ENCODE measurements at places on chromosomes 4 and X.

DNA sequence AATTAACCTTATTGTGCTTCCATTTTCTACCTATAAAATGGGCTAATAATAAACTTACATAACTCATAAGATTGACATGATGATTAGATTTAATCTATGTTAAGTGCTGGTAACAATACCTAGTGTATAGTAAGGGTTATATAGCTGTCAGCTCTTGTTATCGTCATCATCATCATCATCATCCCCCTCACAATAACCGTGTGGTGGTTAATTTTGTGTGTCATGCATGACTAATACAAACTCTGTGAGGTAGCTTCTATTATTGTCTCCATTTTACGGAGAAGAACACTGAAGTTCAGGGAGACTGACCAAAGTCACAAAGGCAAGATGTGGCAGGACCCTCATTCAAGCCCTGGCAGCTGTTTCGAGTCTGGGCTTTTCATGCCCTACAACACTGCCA lies 211.3 kb downstream of the PALLD start:
- no peak for DNase-seq

DNA sequence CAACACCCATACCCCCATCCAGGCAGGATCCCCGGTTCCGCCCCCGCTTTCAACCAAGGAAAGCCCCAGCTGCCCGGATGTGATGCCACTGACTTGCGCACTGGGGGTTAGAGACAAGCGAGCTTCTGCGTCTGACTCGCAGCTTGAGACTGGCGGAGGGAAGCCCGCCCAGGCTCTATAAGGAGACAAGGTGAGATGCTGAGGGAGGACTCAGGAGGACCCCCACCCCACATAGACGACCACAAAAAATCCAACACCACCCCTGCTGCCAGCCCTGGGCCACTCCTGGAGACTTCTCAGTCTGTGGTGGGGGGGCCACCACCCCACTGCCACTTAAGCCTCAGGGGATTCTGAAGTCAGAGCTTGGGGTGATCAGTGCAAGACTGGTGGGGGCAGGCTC lies at the start of gene MAGEA4:
MAGEA4 (plus strand) TSS at position 110 of the 400 bp plus-strand sequence. CDS start 10,776 bp downstream, outside the sequence.
- DNase-seq: no peak

- DNase-seq: no peak
Observed at GRCh38 chr4:84952776-84953175, 13.7 kb downstream of the WDFY3 start.

DNA sequence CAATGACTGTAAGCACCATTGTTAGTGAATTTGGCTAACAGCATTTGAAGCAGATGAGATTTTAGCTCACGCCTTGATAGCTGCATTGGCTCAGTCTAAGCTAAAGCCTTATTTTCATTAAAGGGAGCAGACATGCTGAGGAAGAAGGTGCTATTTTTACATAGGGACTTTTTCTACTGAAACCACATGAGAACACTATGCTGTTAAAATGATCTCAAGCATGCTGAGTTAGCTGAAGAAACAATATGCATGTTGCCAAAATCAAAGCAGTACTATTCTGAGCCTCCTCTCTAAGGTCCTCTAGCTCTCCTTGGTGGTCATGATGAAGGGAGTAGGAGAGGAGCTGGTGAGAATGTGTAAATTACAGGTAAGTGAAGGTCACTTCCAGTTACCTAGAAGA lies 134.4 kb upstream of the JADE1 start:
- DNase-seq: no peak

- no peak for DNase-seq
Observed at GRCh38 chr4:87853108-87853507, 20.3 kb downstream of the MEPE start.

- DNase-seq: no peak
Observed at GRCh38 chr4:5700459-5700858, 7.9 kb downstream of the EVC2 start.

DNA sequence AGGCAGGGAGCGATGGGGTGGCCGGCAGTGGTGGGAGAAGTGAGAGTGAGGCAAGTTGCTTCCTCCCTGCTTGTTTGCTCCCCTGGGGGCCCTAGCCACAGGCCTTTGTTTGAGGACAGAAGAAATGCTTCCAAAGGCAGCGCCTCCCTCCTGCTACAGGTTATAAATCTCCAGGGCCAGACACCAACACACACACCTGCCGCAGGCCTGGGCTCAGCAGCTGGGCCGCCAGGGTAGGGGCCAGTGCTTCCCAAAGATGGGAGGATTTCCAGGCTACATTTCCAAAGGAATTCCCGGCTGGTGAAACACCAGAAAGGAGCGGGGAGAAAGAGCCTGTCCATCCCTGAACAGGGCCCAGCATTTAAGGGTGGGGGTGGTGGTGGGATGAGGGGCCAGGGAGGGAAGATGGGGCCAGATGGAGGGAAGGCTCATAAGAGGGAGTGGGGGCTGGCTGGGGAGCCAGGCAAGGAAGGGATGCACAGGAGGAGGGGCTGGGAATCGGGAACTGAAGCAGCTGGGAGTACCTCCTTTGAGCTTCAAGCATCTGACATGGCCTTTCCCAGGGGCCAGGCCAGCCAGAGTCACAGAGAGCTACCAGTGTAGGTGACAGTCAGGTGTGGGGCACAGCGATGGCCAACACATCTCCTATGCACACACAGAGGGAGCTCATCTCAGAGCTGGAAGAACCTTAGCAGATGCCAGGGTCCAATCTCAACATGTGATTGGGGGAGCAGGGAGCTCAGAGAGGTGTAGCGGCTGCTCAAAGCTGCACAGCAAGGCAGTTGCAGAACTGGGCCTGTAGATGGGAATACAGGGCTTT lies 143.9 kb downstream of the PJA1 start:
- no peak for DNase-seq

- DNase-seq: no peak
Observed at GRCh38 chrX:46208225-46208854, 336.9 kb downstream of the ZNF674 start.

DNA sequence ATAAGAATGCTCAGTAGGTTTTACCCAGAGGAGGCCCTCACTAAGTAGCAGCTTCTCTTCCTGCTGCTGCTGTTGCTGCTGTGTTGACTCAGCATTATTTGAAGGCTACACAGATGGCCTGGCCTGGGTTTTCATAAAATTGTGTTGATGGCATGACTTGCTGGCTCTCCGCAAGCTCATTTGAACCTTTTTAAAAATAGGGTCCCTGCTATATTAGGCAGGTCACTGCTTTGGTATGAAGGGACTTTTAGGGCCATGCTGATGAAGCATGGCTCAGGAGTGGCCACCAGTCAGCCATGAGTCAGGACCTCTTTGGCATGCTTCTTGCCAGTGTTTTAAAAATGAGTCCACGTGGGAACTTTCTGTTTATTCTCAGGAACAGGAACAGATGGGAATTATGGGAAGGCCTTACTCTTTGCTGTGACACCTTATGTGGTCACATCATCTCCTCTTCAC lies 128.7 kb downstream of the MID1IP1 start:
- no peak for DNase-seq

GRCh38 chrX:151697522-151697921 lies 2.3 kb downstream of the PRRG3 start:
- DNase-seq: no peak

DNA sequence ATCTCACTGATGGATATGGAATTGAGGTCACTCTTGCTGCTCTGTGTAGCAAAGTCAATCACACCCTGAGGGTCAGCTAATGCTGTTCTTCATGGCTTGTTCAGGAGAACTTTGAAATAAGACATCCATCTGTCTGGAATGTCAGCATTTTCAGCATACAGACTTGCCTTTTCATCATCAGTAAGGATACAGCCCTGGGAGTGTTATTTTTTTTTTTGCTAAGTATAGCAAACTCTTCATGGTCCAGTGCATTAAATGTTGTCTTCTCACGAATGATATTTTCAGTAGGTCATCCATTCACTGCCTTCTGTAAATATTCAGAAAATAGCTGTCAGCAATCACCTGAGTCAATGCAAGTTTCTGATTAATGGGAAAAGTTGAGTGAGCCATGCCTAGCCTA lies 268.8 kb upstream of the SMIM31 start:
- no peak for DNase-seq

DNA sequence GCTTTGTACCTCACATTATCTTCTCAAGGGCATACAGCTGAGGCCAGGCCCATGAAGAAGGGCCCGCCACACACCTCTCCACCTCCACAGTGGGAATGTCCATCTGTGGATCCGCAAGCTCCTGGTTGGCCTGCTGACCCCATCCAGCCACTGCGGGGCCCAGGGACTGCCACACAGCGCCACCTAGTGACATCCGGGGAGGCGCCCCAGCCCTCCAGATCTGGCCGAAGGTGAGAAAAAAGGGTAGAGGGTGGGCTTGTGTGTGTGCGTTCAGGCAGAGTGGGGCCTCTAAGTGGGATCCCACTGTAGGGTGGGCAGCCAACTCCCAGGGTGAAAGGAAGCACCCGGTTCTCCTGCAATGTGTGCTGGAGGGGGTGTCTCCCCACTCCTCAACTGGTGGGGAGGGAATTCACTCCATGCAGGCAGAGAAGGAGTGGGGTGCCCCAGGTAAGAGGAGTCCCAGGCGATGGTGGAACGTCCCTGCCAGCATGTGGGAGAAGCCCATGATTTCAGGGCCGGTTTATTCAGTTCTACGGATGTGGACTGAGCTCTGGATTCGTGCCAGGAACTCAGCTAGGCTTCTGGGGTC lies 117.3 kb downstream of the ENPP6 start:
- no peak for DNase-seq

- DNase-seq: no peak
Observed at GRCh38 chrX:41108007-41108406, 22.8 kb downstream of the USP9X start.

DNA sequence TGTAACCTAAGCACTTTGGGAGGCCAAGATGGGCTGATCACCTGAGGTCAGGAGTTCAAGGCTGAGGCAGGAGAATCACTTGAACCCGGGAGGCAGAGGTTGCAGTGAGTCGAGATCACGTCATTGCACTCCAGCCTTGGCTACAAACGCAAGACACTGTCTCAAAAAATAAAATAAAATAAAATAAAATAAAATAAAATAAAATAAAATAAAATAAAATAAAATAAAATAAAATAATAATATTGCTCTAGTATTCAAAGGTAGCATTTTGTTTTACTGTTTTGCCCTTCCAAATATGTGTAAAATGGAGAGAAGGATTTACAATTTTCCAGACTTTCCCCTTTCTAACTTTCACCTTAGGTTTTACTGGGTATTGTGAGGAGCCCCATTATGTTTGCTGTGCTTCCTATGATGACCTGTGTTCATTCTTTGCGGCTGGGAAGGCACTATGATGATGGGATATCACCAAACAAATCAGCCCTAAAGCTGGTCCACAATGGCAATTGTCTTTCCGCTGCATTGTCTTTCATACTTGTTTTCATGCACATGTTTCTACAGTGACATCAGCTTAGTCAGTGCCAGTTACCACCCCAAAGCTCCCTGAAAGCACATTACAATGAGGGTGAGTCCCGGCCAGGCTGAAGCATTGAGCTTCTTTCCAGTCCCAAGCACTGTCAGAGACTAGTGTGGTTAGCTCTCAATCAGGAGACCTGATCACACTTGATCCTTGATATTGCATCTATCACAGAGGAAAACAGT lies 50.8 kb downstream of the DTHD1 start:
- DNase-seq: no peak

- DNase-seq: no peak
Observed at GRCh38 chr4:72286185-72286584, 254.4 kb downstream of the NPFFR2 start.

DNA sequence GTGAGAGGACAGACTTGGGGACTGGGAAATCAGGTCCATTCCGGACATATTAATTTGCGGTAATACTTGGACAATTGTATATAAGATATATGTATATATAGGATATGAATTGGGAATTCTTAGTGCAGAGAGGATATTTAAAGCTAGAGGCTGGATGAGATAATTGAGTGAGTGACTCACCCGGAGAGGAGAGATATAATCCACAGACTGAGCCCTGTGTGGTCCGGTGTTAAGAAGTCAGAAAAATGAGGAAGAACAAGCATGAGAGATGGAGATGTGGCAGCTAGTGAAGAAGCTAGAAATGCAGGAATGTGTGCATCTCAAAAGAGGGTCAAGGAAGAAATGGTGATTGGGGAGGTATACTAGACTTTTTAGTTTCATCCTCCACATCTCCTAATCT lies 336.2 kb downstream of the SLC7A11 start:
- DNase-seq: no peak

DNA sequence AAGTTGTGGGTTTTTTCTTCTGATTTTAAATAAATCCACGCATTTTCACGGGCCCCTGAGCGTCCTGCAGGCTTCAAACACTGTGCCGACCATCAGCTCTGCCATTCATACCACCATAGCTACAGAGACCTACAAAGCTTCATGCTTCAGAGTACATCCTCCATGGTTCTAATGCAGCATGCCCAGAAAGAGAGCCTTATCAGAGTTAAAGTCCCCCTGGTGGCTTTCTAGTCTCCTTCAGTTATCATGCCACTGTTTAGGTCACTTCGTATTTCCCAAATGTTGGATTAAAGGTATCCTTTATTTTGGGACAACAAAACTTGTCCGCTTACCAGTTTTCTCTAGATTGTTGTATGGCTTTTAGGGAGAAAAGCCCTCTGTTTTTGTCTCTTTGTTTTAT lies 66.7 kb upstream of the VCX2 start:
- DNase-seq: no peak

GRCh38 chr4:182975806-182976205 lies 58.6 kb upstream of the DCTD start:
- DNase-seq: no peak

DNA sequence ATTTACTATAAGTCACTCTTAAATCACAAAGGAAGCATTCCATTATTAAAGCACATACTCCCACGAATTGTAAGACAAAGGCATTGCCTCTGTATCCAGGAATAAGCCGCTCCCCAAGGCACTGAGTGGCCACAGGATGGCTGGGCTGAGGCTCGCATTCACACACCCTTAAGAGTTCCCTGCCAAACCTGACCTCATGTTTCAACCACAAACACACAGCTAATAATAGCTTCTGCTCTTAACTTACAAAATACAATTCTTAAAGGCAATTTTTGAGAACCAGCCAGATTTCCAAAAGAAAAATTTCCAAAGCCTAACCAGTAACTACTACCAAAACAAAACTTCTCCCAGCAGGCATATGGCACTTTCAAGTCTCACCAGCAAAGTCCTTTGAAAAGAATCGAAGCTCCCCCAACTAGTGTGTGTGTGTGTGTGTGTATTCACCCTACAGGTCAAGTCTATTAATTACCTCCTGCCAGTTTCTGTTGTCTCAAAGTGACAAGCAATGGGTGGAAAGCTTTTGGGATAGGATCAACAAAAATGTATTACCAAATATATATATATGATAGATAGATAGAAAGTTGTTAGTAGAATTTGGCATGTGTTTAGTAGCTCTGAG lies 36.0 kb downstream of the ARHGAP6 start:
- no peak for DNase-seq
